Frontal cortex (tissue), 4 donors: ENCODE measurements at places on chromosomes 6 and 20. TPM values are rescaled to one million over a fixed set of nuclear protein-coding genes. Genes with fewer than 3 reads are reported as not detected.

GRCh38 chr6:125700581-125701353, 48.7 kb upstream of the HEY2 start:
- DNase-seq: no peak

GRCh38 chr6:167442245-167442644, 117.4 kb downstream of the TTLL2 start:
- no peak for DNase-seq

DNA sequence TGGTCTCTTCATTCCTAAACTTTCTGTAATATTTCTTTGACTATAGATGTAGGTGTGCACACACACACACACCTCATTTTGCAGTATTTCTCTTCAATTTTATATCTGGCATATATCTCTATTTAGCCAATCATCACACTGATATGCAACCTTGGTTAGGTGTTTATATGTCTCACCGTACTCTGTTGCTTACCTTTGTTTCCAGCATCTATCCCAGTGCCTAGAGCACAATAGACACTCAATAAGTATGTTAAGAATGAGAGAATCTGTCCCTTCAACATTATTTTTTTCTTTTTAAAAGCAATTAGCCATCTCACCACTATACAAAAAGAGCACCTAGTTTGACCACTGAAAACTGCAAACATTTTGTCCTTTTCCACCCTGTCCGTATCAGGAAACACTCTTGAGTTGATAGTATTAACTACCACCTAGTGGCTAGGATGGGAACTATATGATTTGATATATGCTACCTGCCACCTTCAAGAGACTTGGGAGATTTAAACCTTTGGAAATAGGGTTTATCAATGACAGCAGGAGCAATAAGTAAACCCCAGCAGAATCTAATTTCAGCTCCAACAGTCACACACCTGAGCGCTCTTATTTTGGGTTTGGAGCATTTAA, 48.7 kb upstream of the RSPO3 start:
- no peak for DNase-seq

STX11 gene
- under 0.01 TPM for total RNA-seq
